HAP-1 (cell line): ENCODE measurements at places on chromosomes 12 and 14.

GRCh38 chr12:105861227-105861626 lies 277.5 kb downstream of the NUAK1 start:
- peak; percentile 6 for DNase-seq

- DNase-seq = no peak
These were observed 60.5 kb upstream of the KIF21A start for GRCh38 chr12:39503439-39503838.

DNA sequence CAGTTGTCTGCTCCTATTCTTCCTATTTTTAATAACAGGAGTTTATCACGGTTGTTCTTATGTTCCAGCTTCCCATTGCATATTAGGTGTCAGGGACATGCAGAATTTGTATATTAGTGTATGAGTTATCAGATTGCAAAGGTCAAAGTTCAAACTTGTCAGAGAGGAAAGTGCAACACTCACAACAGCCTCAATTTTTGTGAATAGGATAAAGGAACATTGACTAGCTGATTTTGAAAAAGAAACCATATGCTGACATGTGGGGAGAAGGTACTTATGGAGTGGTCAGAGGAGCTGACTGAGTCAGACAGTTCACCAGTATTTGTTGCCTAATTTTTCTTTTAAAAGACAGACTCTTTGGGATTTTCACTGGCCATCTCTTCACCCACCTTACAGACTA lies 222.1 kb downstream of the C12orf50 start:
- DNase-seq = no peak

DNA sequence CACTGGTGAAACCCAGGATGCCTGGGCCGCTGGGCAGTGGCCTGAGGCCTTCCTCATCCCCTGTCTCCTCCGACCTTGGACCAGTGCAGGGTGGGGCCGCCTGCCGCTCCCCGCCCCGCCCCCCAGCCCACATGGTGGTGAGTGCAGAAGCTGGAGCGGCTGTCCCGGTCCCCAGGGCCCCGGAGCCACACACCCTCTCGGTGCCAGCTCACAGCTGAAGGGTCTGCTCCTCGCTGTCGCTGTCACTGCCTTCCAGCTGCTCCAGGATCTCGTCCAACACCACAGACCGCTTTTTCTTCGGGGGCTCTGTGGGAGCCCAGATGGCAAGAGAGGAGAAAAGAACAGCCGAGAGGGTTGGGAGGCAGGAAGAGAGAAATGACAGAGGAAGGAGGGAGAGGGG lies 143.1 kb downstream of the RBM19 start:
- no peak for DNase-seq

GRCh38 chr12:124082687-124083086 lies 109.7 kb downstream of the ZNF664 start:
- no peak for DNase-seq

GRCh38 chr12:58860788-58861240 lies 59.5 kb downstream of the LRIG3 start:
- peak; percentile 42 for DNase-seq

DNA sequence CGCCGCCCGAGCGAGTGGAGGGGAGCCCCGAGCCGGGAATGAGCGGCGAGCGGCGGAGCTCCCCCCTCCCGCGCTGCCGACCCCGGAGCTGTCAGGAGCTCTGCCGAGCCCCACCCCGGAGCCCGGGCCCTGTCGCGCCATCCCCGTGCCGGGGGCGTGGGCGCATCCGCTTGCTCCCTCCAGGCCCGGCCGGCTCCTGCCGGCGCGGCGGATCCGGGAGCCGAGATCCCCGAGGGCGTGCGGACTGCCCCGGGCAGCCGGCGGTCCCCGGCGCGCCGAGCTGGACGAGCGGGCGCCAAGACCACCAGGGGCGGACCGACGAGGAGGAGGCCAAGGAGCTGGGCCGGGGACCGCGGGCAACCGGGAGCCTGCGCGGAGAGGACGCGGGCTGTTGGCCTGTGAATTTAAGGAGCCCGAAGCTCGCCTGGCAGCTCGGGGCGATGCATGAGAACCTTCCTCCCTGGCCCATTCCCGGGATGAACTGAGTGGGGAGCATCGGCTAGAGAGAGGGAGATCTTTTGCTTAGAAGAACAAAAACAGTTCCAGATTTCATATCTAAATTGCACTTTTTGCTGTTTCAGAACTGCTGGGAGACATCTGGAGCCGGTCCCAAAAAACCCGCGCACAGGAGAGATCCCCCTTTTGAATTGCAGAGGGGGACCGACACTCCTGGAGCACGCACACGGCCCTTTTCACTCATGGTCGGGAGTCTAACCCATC lies 2.0 kb downstream of the PTHLH start:
- DNase-seq = no peak

DNA sequence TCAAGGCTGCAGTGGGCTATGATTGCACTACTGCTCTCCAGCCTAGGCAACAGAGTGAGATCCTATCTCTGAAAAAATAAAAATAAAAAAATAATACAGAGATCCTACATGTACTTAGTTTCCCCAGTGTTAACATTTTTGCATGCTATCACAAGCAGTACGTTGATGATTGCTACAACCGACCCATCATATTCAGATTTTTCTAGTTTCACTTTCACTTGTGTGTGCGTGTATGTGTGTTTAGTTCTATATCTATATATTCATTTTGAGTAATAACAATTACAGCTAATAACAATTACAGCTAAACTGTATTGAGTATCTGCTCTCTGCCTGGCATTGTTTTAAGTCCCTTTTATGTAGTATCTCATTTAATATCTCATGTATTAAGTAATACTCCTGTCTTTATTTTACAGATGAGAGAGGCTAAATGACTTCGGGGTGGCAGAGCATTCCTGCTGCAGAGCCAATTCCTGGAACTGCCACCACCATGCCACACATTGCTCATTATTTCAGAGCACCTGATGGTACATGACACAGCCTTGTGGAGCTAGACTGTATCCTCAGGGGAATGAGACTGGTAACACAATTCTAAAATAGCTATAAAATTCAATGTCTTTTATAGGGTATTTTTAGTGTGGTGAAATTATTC lies 153.1 kb downstream of the BCAT1 start:
- no peak for DNase-seq

DNA sequence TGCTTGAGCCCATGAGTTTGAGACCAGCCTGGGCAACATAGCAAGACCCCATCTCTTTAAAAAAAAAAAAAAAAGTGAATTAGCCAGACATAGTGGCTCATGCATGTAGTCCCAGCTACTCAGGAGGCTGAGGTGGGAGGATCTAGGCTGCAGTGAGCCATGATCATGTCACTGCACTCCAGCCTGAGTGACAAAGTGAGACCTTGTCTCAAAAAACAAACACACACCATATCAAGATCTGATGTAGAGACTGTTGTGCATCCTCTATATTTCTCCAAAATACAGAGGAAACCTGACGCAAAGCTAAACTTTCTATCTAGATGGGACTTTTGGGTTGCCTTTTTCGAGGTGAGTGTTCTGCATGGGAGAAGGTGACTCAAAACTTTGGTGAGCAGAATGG lies 77.4 kb upstream of the SLC8A3 start:
- no peak for DNase-seq

DNA sequence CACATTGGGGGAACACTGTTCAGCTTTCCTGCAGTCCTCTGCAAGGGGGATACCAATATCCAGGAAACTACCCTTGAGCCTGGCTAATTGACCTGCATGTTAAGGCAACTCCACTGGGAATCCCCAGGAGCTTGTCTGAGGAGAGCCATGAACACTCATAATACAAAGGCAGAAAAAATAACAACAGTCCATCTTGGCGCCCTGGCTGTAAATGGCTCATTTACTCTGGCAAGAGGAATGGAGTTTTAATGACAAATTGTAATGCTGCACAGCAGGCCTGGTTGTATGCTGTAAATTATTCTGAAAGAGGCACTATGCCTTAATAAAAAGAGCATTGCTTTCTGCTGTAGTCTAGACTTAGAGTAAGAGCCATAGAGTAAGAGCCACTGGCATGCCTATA lies 58.3 kb downstream of the SLC8A3 start:
- no peak for DNase-seq
